NCI-H1436 (cell line): ENCODE measurements at places on chromosomes 16 and 17.

- DNase-seq: no peak
These were observed 10.3 kb downstream of the MRC2 start for GRCh38 chr17:62637809-62638208.

GRCh38 chr16:81494888-81495287 is 50.3 kb downstream of the CMIP start:
- DNase-seq: no peak

DNA sequence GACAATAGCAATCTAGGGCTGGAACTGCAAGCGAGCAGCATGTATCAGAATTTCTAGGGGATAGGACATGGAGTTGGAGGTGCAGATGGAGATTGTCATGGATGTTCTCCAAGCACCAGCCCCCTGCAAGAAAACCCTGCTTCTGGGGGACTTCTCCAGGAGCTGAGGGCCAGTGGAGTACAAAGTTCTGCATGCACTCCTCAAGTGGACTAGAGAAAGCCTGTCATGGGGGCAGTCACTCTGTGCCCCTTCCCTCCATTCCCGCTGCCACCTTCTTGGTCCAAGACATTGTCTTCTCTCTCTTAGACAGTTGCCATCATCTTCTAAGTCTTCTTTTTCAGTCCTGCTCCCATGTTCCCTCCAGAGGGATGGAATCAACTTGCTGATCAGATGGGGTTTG is 87.9 kb downstream of the AIPL1 start:
- DNase-seq: no peak

- DNase-seq: no peak
These were observed 355.1 kb upstream of the MON1B start for GRCh38 chr16:76835779-76836300.

GRCh38 chr16:2964475-2965336 is 631 bp downstream of the KREMEN2 start:
- peak; percentile 77 for DNase-seq

DNA sequence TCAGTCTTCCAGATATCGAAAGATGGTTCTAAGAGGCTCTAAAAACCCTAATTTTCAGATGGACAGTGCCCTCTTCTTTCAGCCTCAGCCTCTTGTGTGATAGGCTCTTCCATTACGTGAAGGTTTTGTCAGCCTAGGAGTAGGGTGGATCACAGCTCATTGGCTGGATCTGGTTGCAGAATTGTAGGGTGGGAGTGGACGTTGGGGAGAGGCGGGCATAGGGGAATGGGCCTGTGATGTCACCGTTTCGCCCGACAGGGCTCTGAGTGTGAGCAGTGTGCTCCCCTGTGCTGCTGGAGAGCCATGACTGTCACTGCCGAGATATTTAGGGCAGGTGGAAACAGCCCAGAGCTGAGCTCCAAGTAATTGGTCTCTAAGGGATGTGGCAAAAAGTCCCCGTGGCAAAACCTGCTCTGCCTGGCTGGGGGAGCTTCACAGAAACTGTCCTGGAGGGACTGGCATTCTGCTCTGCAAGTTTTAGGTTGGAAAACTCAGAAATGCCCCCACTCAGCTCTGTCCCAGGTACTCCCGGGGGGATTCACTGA is 6.2 kb upstream of the WFIKKN1 start:
- no peak for DNase-seq

- no peak for DNase-seq
These were observed 178.1 kb upstream of the CCL2 start for GRCh38 chr17:34076743-34077631.

- no peak for DNase-seq
These were observed 31.3 kb upstream of the TNS4 start for GRCh38 chr17:40532520-40533253.

GRCh38 chr17:80220054-80220735 is at the start of the genes SGSH and SLC26A11:
SGSH (minus strand) TSS chr17:80220333; CDS start chr17:80220313, 20 bp downstream.
SLC26A11 (plus strand) TSS chr17:80220427; CDS start chr17:80221561, 1,134 bp downstream.
- DNase-seq: peak; percentile 49

GRCh38 chr17:60142872-60143499 is 6.8 kb upstream of the CA4 start:
- DNase-seq: peak; percentile 84

- no peak for DNase-seq
These were observed 1.3 kb downstream of the RILP start for GRCh38 chr17:1648173-1648962.

- DNase-seq: peak; percentile 77
These were observed 35.1 kb downstream of the IGF2BP1 start for GRCh38 chr17:49031965-49032928.

DNA sequence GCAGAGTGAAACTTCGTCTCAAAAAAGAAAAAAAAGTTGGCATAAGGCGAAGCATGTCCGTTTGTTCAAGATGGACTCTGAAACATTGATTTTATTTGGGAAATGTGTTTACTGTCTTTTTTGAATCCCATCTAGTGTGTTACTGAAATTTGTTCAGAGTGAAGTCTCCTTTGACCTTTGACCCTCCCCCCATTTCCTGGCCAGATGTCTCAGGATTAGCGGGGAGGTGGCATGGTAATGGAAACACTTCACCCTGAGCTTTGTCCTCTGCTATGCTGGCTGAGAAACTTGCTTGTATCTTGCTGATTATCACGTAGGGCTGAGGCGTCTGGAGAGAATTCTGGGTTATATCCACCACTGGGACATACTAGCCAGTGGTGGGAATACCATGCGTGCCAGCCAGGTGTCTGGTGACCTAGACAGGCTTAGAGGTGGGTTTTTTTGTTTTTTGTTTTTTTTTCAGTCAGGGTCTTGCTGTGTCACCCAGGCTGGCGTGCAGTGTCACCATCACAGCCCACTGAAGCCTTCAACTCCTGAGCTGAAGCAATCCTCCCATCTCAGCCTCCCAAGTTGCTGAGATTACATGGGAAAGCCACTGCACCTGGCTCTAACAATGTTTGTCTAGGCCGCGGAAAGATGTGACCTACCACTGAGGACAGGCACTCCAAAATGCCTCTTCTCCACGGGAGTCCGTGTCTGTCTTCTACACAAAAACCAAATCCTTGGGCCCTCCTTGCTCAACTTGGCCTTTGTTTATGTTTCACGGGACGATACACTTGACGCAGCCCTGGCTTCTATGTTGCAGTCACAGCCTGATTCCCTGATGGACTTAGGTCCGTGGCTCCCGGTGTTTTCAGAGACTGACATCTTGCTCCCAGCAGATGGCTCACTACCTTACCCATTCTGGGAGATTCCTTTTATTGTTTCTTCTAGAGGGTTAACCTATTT is 6.6 kb upstream of the GALK1 start:
- no peak for DNase-seq

GRCh38 chr16:29687755-29688154 is 8.8 kb downstream of the QPRT start:
- no peak for DNase-seq

DNA sequence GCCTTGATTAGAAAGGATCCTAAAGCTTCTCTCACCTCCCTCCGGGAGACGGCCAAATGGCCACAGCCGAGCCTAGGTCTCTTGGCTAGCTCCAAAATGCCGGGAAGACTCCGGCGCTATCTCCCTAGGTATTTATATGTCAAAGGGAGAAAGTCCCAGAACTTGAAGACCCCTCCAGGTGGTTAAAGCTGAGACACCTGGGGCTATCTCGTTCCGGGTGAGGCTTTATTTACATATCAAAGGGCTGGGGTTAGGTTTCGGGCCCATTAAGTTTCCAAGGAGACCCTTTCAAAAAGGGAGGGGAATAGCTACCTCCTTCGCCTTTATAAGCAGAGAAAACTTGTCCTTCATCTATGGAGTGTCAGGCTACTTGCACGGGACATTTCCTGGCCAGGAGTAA is 70.9 kb upstream of the KIFC3 start:
- DNase-seq: peak; percentile 55

GRCh38 chr17:30326809-30327208 is 7.0 kb downstream of the TMIGD1 start:
- DNase-seq: peak; percentile 55

DNA sequence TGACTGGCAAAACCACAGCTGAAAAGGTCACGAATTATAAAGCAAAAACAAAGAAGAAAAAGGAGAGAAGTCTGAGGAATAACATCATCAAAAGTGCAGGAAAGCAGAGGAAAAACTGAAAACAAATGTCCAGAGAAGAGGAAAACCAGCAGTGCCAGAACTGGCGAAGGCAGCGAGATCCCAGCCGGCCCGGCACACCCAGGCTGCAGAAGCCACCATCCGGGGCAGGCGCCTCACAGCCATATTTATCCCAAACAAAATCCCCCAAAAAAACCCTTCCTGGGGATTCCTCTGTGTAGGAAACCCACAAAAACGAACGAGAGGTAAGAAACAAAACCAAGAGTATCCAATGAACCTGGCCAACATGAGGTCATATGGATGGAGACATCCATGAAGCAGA is 10.6 kb downstream of the ZCCHC14 start:
- no peak for DNase-seq

GRCh38 chr16:52114379-52114778 is 432.6 kb downstream of the TOX3 start:
- no peak for DNase-seq

GRCh38 chr17:75698659-75699058 is 22.6 kb upstream of the ITGB4 start:
- DNase-seq: no peak

DNA sequence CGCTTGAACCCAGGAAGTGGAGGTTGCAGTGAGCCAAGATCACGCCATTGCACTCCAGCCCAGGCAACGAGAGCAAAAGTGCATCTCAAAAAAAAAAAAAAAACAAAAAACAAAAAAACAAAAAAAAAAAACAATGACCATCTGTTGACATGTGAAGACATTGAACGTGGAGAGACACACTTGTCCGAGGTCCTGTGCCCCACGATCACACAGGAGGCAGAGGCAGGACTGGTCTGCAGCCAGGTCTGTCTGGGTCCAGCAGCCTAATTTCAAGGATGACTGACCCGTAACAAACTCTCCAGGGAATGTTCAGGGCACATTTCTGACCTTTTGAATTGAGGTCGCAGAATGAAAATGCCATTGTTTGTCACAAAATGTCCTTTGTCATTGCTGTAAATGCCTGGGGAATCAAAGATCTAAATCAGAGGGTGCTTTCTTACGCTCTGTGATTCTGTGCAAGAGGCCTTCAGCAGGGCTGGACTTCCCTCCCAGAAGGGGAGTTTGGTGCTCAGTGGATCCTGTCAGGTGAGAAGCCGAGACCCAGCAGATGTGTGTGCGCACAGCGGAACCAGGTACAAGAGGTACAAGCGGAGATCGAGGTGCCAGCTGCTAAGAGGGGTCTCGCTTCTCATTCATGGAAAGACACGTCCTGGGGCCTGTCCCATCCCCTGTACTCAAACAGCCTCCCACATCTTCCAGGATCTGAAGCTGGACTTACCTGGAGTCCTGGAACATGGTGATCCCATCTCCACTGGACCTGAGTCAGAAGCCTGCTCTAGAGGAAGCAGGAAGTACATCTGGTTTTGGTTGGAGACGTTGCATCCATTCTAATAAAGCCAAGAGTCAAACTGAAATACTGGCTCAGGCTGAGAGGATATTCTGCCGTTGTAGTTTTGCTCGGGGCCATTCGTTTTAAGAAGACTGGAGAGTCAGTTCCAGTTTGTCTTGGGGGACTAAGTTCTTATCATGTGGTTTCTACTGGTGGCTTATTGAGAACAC is 95.8 kb downstream of the IRF8 start:
- no peak for DNase-seq

- peak; percentile 62 for DNase-seq
These were observed 2.0 kb downstream of the MAF start for GRCh38 chr16:79598348-79599181.

- peak; percentile 27 for DNase-seq
These were observed 29.5 kb upstream of the CDH1 start for GRCh38 chr16:68707340-68708152.

DNA sequence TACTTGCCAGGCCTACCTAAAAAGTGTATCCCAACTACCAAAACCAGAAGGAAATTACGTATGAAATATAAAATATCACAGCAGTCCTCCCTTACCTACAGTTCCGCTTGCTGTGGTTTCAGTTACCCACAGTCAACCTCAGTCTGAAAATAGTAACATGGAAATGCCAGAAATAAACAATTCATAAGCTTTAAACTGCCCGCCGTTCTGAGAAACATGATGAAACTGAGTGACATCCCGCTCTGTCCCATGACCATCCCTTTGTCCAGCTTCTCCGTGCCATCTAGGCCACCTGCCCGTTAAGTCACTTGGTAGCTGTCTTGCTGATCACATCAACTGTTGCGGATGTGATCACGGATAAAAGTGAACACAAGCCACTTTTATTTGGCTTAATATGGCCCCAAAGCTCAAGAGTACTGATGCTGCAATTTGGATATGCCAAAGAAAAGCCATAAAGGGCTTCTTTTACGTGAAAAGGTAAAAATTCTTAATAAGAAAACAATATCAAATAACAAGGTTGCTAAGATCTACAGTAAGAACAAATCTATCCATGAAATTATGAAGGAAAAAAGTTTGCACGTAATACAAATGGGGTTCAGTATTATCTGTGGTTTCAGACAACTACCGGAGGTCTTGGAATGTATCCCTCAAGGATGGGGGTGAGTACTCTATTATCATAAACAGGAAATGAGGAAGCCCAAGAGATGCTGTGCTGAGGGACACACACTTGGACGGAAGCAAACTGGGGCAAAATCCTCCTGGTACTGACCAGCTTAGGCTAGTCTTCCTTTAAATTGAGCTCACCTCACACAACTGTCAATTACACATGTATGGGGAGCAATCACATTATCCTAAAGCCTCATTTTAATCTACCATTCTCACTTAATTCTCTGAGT is 8.2 kb downstream of the USP22 start:
- no peak for DNase-seq

DNA sequence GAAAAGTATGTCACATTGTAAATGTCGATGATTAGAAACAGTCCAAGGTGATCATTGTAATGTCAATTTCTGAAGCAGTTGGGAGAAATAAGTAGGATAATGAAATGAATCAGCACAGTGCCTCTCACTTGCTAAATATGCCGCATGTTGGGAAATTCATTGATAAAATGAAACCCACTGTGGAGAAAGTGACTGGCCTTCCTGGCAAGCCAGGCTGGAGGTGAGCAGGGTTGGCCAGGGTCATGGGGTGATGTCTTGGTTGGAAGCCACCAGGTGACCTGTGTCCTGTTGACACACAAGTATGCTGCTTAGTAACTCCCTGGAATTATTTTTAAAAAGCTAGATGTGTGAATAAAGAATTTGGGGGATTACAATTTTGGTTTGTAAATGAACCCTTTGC is 14.9 kb upstream of the WNT9B start:
- DNase-seq: no peak

DNA sequence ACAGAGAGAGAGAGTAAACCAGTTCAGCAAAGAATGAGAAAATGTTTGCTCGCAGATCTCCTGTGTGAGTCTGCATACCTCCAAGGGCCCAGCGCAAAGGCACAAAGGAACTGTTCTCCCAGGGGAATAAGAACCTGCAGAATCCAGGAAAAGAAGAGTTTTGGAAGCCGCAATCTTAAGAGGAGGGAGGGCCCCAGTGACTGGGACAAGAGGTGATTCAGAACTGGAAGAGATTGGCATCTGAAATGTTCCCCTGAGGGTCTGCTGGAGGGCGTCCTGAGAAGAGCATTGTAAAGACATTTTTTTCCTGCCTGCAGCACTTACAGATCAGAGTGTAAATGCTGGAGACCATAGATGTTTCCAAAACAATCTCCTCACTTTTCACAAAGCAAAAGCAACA is 6.1 kb downstream of the ATMIN start:
- DNase-seq: no peak

DNA sequence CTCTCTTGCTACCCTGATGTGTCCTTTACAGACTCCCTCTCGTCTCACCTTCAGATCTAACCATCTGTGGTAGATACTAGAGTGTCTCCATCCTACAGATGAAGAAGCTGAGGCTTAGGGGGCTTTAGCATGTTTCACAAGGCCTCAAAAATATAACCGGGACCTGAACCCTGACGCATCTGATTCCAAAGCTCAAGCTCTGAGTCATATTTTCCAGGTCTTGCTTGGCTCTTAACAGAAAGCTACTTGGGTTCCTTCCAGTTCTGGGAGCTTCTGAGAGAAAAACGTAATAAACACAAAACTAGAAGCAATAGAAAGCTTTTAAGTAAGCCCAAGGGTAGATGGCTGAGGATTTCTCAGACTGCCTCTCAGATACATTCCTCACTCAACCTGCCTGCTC is 224.3 kb upstream of the EEF2KMT start:
- no peak for DNase-seq
